ENCODE measurements at places on chromosomes 11 and 22.

DNA sequence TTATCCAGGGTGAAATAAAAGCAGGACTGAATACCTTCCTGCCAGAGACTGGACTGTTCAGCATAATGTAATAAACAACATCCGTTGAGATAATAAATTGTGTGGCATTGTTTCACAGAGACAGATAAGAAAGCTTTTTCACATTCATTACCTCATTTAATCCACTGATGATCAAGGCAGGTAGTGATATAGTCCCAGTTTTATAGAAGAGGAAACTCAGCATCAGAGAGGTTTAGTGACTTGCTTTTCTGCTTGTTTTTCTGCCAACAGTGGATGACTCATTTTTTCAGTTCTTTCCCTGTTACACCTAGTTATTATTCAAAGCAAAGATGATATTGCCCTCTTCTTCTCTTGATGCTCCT is 4.0 kb downstream of the MYO18B start:
- DNase-seq: no peak

DNA sequence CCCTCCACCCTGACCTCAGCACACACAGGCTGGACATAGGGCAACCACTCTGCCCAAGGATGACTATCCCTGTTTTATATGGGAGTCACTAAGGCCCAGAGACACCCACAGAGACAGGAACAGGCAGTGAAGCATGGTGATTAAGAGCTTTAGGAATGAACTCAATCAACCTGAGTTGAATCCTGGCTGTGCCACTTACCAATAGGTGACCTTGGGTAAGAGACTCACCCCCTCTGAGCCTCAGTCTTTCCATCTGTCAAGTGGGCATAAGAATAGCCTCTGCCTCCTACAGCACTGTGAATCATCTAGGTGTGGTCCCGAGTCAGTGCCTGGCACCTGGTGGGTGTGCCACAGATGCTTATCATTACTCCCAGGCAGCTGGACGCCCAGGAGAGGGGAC is 6.8 kb downstream of the CRYBB1 start:
- no peak for DNase-seq

- DNase-seq: no peak
These were observed 62.4 kb downstream of the BRD1 start for GRCh38 chr22:49765091-49765771.

GRCh38 chr11:63870351-63871140 is 31.6 kb downstream of the MARK2 start:
- no peak for DNase-seq

DNA sequence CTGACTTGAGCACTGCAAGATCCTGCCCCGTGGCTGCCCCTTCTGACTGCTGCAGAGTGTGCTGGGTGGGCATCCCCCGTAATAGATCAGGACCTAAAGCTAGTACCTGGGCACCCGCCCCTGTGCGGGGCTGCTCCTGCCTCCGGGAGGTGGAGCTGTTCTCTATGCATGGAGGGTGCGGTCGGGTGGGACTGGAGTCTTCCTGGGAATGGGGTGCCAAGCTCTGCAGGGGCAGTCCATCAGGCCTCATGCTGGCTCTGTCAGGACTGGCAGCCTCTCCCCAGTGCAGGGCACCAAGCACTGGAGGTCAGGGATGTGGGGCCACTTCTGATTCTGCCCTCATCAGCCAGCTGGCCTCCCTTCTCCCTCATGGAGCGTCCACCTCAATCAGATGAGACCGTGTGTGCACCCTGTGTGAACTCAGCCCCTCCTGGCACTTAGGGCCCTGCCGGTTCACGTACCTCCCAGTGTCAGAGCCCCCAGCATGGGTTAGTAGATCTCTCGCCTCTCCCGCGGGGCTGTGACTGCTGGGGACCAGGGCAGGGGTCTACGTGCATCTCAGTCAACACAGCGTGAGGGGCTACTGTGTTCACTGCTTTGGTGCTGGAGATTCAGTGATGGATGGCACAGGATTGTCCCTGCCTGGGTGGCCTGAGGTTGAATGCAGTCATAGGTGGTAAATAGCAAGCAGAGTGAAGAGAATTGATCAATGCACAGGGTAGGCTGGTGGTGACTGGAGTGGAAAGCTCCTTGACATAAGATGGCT is 30.8 kb downstream of the MPPED1 start:
- DNase-seq: no peak

DNA sequence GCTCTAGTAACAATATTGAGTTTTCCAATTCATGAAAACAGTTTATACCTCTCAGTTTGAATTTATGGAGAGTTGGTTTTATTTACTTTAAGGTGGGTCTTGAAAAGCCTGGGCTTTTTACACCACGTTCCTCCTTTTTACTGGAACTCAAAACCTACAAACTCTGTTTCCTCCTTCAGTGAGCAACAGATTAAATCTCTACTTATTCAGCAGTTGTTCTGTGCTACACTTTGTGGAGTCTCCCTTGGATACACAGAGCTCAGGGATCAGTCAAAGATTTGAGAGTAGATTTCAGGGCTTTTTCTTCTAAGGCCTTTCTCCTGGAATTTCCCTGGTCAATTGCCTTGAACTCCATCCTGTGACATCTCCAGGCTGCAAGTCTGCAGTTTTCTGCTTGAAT is 3.5 kb downstream of the NXPE1 start:
- DNase-seq: no peak

DNA sequence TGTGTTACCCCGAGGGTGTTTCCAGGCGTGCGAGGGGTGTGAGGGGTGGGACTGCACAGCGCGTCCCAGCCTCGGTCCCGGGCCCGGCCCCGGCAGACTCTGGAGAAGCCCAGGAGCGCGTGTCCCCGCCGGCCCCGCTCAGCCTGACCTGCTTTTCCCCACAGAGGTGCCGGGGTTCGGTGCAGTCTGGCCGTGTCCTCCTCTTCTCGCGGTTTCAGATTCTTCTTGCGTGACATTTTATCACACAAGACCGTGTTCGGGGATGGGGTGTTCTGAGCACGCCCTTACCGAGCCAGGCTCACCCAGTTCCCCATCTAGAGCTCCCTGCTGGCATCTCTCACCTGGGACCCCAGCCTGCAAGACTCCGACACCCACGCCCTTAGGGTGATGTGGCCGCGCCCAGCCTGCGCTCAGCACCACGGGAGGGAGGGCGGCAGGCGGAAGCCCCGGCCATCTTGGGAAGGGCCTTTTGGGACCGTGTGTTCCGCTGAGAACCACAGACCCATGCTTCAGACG is 775.6 kb downstream of the BRD1 start:
- DNase-seq: no peak

DNA sequence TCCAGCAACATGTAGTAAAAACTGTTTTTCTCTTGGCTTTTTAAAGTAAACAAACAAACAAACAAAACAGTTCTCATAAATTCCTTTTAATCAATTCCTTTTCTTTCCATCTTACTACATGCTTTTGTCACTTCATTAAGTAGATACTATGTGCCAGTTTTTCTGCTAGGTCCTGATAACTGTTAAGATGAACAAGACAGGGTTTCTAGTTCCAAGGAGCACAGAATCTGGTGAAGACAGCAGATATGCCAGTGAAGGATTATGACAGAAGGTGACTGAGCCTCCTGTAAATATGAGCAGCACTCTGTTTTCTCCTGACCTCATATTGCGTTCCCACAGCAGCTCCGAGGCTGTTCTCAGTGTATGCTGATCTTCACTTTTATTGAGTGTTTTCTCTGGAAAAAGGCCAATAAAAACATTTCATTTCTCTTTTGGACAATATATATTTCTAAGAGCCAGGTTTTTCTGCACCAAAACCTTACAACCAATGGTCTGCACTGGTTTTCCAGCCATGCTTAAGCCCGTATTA is 45.8 kb downstream of the HEPHL1 start:
- no peak for DNase-seq

GRCh38 chr11:57163160-57163868 is 18.4 kb upstream of the LRRC55 start:
- no peak for DNase-seq

- DNase-seq: no peak
These were observed 140.5 kb upstream of the PGR start for GRCh38 chr11:101269990-101270660.

GRCh38 chr11:96293598-96294021 is 49.4 kb downstream of the MAML2 start:
- no peak for DNase-seq

DNA sequence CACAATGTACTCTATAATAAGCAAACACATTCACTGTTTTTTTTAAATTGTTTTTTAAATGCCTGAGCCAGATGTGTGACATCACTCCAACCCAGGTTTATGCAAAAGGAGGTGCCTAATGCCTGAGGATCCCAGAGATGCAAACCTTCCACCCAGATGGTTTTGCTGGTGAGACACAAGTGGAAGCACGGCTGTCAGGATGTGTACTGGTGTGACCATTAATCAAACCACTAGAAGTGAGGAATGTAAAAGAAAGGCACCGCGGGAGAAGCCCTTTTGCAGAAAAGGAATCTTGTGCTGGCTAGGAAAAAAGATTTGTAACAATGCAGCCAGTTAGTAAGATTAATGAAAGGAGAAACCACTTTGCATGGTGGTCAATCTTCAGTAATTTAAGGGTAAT is 407.4 kb downstream of the LARGE1 start:
- DNase-seq: no peak

- no peak for DNase-seq
These were observed 22.7 kb downstream of the CELSR1 start for GRCh38 chr22:46514592-46515207.

GRCh38 chr11:84747871-84748270 is 879.3 kb downstream of the DLG2 start:
- no peak for DNase-seq

DNA sequence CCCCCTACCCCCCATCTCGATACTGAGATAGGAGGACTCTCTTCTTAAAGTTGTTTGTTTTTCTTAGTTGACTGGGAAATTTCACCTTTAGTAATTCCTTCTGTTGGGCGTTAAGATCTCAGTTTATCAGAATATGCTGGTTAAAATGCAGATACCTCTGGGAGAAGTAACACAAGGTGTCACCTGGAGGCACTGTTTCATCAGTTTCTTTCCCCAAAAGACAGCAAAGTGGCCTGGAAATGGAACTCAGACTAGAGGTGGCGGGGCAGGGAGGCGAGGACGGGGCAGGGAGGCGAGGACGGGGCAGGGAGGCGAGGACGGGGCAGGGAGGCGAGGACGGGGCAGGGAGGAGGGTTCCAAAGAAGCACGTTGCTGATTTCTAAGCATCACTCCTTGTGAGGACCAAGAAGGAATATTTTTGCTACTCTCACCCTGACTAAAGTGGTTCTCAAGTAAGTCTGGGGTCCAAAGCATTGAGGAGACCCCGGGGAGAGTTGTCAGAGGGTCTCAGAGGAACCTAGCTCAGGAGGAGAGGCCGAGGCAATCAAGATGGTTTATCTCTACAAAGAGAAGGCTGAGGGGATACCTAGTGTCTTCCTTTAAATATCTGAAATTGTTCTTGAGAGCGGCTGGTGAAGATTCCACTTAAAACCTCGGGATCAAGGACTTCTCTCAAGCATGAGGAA is 147.0 kb upstream of the B3GAT1 start:
- DNase-seq: no peak

GRCh38 chr11:110349138-110349996 is 53.0 kb upstream of the RDX start:
- DNase-seq: no peak

- DNase-seq: no peak
These were observed 33.5 kb downstream of the GDPD4 start for GRCh38 chr11:77267962-77268361.

- no peak for DNase-seq
These were observed 176.7 kb upstream of the NCAM1 start for GRCh38 chr11:112784323-112785073.

GRCh38 chr11:62721994-62722393 is 5.3 kb downstream of the HNRNPUL2 start:
- DNase-seq: no peak

DNA sequence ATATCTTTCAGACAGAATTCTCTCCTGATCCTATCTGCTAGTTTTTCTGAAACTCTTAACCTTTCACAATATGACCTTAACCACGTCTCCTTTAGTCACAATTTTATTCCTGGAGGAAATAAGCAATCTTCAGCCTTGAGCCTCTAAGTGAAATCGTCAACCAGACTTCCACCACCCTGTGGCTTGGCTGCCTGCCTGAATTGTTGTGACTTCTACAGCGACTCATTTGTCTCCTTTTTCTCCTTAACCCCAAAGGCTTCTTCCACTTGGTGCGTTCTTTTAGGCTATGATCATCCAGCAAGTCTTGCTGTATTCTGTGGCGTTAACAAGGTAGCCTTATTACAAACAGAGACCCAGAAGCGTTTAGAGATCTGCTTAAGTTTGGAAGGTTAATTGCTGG is 535.1 kb upstream of the ARHGAP42 start:
- no peak for DNase-seq

GRCh38 chr11:122201106-122201505 is 85.1 kb upstream of the BLID start:
- no peak for DNase-seq

- no peak for DNase-seq
These were observed 21.2 kb upstream of the NDUFC2 start for GRCh38 chr11:78100676-78101472.

GRCh38 chr11:114124601-114125144 is 65.2 kb downstream of the ZBTB16 start:
- no peak for DNase-seq

DNA sequence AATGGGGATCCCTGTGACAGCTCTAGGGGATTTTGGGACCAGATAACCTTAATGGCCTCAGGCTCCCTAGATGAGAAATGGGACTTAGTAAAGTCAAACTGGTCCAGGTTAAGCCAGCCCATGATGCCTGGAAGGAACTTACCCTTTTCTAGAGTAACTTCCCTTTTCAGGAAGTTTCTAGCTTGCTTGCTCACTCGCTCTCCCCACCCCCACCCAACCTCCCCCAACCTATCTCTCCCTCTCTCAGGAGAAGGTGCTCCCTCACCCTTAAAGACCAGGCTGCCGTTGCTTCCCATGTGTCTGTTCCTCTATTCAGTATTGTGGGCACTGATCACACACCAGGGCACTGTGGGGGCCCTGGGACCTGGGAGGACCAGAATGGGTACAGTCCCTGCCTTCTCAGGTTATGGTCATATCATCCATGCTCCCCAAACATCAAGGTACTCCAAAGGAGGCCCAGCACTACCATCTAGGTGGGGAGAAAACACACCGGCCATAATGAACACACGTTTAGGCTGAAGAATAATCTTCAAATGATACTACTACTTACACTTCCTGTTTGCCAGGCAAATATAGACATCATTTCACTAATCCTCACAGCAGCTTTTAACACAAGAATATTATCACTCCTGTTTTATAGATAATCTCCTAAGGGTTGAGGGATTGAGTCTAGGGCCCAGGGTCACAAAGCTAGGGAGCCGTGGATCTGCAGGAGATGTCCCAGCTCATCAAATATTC is 18.2 kb downstream of the KCNQ1OT1 start:
- DNase-seq: no peak
